ENCODE measurements at places on chromosomes 1 and 21. TPM values are rescaled to one million over a fixed set of nuclear protein-coding genes. Genes with fewer than 3 reads are reported as not detected.
A peak's percentile ranks its signal among the peaks of the same experiment; 100 is the strongest.

CD2 gene
- total RNA-seq: 340 TPM

ESRRG gene
- not detected for total RNA-seq

CELA3A gene
- not detected for total RNA-seq

DAB1 gene
- total RNA-seq: 3.9 TPM

DNA sequence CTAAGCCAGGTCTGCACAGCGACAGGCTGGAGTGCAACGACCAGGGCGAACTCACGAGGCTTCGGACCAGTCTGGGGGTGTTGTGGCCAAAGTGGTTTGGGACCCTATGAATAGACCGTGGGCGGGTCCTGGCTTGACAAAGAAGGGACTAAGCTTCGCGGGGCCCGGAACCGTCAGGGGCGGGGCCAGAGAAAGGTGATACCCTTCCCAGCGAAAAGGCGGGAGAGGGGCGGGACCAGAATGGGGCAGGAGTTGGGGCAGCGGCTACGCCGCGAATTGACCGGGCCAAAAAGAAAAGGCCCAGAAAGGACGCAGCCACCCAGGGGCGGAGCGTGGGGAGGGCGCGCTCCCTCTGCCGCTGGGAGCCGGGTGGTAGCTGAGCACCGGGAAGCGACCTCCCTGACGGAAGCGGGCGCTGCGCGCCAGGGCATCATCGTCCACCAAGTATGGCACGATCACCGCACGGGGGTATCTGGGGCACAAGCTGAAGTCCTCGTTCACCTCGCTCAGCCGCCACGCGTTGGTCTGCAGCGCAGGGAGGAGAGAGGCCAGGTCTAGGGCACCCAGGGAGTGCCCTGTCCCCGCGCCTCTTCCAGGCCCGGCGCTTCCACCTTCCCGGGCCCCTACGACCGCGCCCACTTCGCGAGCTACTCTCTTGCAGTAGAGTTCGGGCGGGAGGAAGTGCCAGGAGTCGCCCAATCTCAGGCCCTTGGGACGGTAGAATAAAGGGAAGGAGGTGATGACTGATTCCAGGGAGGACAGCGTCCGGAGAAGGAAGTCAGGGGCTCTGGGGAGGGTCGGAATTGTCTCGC is 6.7 kb upstream of the FAM167B start:
- no peak overlapping the region for H3K27ac ChIP-seq
- peak overlapping the region; percentile 78 for H3K4me3 ChIP-seq
- H3K4me1 ChIP-seq: peaks cover 19% of the 10 kb centered on the region
- DNase-seq: peak; percentile 54

DNA sequence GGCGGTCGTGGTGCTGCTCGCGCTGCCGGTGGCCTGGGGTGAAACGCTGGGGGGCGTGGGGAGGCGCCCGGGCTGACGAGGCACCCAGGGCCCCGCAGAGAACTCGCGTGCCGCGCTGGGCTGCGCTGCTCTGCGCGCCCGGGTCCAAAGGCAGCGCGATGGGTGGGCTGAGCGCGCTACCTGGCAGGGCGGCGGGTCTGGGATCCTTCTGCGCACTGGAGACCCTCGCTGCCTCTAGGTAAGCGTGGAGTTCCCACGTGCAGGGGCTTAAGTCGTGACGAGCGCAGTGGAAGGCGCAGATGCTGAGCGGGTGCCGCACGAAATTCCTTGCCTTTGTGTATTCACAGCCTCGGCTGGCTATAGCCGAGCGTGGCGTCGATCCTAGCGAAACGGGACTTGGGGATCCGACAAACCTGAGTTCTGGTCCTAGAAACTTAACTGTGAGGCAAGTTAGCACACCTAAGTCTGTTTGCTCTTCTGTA is 24.6 kb downstream of the CR1L start:
- DNase-seq: no peak
- H3K27me3 ChIP-seq: peaks cover 67% of the 10 kb centered on the region
- H3K4me3 ChIP-seq: no peak overlapping the region
- H3K4me1 ChIP-seq: no peaks in the 10 kb centered on the region
- no peak overlapping the region for H3K27ac ChIP-seq
- H3K36me3 ChIP-seq: no peaks in the 10 kb centered on the region
